Ureter (tissue), 1 donor: ENCODE measurements at places on chromosomes 2 and 18. TPM values are rescaled to one million over a fixed set of nuclear protein-coding genes. Genes with fewer than 3 reads are reported as not detected.

ALPI gene
- not detected for total RNA-seq

GRCh38 chr2:198273660-198274059 lies 469.3 kb downstream of the PLCL1 start:
- DNase-seq = no peak

- DNase-seq = no peak
Observed at GRCh38 chr2:59691518-59692190, 861.8 kb downstream of the BCL11A start.

DNA sequence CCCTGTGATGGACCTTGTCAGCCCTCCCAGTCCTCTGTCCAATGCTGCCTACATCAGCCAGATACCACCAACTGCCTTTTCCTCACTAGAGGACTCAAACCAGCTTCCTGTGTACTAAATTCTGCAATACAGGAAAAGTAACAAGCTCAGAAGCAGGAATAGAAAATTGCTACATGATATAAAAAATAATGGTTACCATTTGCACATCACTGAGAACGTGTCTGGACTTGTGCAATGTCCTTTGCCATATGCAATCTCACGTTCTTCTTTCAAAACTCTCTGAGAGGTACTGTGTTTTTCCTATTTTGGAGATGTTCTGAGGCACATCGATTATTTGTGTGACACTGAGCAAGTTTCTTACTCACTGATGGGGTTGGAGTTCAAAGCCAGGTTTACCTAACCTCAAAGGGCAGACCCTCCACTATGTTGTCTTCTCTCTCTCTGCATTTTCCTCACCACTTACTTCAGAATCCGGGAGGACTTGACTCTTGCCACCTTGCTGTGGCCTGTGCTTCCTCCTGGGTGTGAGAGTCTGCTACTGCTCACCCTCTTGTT lies 12.1 kb downstream of the UPP2 start:
- DNase-seq = no peak

SNORC gene
- 7.3 TPM for total RNA-seq
